MV-4-11 (cell line): ENCODE measurements at places on chromosomes 6 and 20.
A peak's percentile ranks its signal among the peaks of the same experiment; 100 is the strongest.

DNA sequence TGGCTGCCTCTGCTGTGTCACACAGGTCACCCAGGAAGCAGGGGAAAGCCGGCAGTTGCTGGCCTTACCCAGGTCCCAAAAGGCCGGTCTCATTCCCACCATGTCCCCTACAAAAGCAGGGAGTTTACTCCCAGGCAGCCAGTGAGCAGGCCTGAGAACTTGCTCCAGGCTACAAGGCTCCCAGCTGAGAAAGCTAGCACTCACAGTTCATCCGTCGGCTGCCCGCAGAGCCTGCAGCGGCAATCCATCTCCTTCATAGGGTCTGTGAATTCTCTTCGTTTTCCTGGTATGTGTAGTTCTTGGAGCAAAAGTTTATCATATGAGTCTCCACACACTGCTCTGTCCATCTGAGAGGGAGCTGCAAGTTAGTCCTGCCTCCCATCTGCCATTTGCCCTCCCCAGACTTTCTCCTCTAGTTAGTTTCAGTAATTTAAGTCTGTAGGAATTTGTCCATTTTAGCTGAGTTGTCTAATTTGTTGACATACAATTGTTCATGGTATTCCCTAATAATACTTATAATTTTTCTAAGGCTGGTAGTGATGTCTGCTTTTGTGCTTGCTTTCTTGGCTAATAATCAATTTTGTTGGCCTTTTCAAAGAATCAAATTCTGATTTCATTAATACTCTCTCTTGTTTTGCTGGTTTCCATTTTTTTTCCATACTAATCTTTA, 135.6 kb downstream of the MAP3K4 start:
- no peak for DNase-seq

GRCh38 chr6:122180132-122180531, 219.3 kb upstream of the HSF2 start:
- DNase-seq = no peak

DNA sequence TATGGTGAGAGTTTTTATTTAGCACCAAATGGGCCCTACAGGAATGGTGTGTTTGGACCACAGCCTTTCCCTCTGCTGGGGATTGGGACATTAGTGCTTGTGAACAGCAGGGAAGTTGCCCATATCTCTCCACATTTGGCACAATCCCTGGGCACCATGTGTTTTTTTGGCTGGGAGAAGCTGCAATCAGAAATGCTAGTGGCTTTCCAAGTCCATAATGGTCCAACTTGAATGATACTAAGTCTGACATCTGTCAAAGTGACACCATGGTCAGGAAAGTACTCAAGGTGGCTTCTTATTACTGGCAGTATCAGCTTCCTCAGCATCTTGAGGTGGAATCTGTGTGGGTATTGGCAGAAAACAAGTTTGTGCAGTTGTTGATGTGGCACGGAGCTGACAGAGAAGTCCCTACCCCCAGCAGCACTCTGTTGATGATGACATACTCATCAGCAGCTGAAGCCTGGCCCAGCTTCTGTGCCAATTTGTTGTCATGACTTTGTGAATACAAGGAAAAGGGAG, 53.0 kb downstream of the SASH1 start:
- DNase-seq = no peak

- no peak for DNase-seq
These were observed 1231.3 kb downstream of the EPHA7 start for GRCh38 chr6:92188016-92188415.

DNA sequence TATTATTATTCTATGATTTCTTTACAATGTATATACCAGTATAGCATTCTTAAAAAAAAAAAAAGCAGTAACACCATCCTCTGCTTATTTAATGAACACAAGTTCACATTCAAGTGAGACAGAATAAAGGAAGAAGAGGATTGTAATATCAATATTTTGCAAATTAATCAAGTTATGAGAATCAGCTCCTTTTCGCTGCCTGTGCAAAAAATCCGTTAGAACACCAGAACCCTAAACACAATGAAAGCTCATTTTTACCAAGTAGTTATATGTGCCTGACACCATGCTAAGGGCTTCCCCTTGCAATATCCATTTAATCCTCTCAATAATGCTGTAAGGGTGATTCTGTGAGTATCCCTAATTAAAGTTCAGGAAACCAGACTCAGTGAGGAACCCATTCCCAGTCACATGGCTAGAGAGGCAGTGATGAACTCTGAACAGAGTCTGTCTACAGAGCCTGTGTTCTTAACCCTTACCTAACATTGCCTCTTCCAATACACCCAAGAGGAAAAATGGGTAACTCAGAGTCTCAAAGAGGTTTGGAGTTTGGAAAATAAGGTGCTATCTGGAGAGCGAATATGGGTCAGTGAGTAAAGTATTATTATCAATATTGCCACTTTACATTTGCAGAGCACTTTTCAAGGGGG, 66.8 kb downstream of the CDC40 start:
- DNase-seq = no peak

- DNase-seq = no peak
These were observed 12.4 kb downstream of the HTR1B start for GRCh38 chr6:77450924-77451323.

GRCh38 chr6:31157513-31158139, at the start of gene CCHCR1:
CCHCR1 (minus strand) TSS chr6:31157802; CDS start chr6:31157600, 202 bp downstream.
- no peak for DNase-seq

DNA sequence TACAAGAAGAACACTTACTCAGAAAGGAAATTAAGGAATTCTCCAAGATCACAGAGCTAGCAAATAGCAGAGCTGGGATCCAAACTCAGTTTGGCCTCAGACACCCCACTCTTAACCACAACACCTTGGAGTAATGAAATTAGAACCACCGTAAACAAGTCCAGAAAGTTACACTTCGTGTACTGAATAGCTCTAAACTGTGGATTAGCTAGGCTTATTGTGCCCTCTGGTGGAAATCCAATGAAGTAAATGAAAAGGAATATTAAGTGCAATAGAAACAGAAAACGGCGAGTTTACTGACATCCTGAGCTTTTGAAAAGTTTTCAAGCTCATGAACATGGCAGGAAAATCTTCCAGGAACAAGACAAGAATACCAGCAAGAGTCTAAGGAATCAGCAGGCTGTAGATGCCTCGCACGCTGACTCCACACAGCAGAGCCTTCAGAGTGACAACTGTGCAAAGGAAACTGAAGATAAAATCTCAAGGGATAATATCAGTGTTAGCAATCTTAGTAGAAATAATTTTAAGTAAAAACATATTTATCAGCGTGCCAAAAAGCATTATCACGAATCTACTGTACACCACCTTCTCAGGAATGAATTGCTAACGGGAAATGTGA, 34.6 kb downstream of the FBXO5 start:
- peak; percentile 36 for DNase-seq

GRCh38 chr20:2305029-2305428, 9.2 kb downstream of the TGM3 start:
- DNase-seq = no peak

DNA sequence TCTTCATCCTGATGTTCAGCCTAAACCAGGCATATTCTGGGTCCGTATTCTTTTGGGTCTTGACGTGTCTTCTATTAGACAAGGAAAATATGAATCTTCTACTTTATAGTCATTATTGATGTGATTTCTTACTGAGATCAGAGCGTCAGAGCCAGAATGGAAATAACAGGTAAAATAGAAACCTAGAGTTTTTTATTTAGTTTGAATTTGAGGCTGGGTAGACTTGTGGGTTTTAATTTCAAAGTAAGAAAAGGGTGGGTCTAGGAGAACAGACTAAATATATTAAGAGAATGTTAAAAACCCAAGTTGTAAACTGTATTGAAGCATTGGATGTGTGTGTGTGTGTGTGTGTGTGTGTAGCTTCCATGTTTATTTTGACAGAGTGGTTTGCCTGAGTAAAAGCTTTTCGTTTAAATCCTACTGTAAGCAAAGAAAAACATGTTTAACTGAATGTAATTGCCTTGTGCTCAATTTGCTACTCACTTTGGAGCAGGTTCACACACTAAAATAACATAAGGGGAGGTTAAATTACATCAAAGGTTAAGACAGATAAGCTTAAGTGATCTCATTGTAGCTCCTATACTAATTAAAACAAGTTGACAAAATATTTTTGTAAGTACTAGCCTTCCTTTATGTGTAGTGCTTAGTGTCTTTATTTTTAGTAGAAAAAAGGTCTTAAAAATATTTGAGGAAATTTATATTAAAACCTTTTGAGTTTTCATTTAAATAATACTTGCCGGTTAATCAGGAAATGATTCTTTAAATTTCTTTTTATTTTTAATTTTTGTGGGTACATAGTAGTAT, 17.4 kb downstream of the HECA start:
- no peak for DNase-seq

GRCh38 chr6:105235155-105235554, 55.3 kb upstream of the POPDC3 start:
- no peak for DNase-seq

- DNase-seq = no peak
These were observed 43.6 kb downstream of the REPS1 start for GRCh38 chr6:138944412-138944811.

DNA sequence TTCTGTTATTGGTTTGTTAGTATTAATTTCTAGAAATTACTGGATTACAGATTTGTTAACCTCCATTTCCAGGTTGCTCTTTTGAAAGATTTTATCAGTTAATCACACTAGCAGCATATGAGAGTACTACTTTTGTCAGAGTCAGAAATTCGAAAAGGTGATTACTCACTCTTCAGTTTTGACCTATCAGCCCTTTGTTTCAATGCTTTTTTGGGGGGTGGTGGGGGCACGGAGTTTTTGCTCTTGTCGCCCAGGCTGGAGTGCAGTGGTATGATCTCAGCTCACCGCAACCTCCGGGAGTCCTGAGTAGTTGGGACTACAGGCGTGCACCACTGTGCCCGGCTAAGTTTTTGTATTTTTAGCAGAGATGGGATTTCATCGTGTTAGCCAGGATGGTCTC, 149.2 kb downstream of the JARID2 start:
- no peak for DNase-seq

- no peak for DNase-seq
These were observed 264.5 kb downstream of the SOX4 start for GRCh38 chr6:21858076-21858475.

DNA sequence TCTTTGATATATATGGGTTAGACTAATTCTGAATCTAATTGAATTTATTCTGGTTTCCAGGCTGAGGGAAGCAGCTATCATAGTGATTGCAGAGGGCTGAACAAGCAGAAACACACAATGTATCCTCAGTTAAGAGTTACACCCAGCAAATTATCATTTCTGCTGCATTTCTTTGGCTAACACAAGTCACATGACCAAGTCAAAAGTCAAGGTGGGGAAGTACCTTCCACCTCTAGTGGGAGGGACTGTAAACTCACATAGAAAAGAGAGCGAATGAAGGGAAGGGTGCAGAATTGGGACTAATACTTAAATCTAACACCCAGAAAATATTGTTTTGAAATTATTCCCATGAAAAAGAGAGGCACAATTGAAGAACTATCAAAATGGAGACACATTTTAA, 719.7 kb upstream of the MMS22L start:
- no peak for DNase-seq

GRCh38 chr20:44938637-44939036, 21.6 kb downstream of the TOMM34 start:
- DNase-seq = no peak

DNA sequence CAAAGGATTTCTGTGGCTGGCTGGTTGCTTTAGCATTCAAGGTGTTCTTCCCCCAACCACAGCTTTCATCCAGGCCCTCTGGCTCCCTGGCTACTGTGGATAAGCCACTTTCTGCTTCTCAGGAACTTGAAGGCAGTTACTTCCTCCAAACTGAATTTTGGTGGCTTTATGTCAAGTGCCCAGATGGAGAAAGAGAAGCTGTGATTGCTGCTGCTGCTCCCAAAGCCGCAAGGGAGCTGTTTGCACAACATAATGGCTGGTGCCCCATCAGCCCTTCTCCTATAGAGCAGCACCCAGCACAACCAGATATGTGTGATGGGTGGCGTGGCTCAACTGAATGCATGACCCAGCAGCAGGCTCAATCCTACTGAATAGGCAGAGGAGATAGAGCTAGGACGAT, 465.2 kb downstream of the MAFB start:
- no peak for DNase-seq

GRCh38 chr6:151016107-151016506, 150.6 kb downstream of the MTHFD1L start:
- no peak for DNase-seq

- DNase-seq = no peak
These were observed 220.5 kb downstream of the FNDC1 start for GRCh38 chr6:159389695-159390094.

DNA sequence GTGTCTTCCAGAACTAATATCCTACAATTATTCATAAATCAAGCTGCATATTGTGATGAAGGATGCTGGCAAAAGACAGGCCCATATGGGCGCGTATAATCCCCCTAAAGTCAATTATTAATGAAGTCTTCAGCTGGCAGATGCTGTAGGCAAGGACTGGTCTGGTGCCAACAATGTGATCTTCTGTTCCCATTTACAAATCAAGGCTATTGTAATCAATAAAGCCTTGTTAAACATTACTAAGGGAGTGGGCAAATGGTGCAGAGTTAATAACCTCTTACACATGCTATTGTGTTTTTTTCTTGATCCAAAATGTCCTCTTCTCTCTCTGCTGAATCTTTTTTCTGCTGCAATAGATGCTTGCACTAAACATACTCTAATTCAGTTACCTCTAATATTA, 119.0 kb downstream of the ALDH8A1 start:
- DNase-seq = no peak

GRCh38 chr6:167409694-167410093, 84.8 kb downstream of the TTLL2 start:
- no peak for DNase-seq

GRCh38 chr6:100099189-100100074, 105.4 kb upstream of the MCHR2 start:
- peak; percentile 14 for DNase-seq

- DNase-seq = peak; percentile 98
These were observed 16.1 kb upstream of the RIPOR2 start for GRCh38 chr6:24951811-24952299.

GRCh38 chr6:17610835-17611234, 10.7 kb downstream of the FAM8A1 start:
- DNase-seq = no peak

GRCh38 chr6:3340894-3341293, 82.1 kb downstream of the PSMG4 start:
- DNase-seq = no peak

DNA sequence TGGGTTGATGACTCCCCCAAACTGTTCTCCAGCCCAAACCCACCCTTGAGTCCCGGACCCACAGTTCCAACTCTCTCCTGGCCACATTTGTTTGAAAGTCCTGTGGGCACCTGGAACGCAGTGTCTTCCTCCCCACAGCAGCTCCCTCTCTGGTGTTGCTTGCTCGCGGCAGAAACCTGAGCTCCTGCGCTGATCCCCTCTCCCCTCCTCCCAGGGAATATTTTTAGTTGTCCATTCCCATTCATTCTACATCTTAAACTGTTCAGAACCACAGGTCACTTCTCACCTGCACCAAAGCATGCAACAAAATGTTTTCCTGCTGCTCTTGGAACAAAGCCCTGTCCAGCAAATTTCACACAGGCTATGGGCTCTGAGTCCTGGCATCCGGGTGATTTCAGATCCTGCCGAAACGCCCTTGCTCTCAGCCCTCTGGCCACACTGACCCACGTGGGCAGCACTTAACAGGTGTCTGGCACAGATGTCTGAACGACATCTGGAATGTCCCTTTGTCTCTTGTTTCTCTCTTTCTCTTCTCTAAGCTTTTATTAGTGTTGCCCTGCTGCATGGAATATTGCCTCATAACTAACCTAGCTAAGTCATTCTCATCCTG, 27.0 kb upstream of the PMEPA1 start:
- no peak for DNase-seq

- DNase-seq = peak; percentile 8
These were observed 179.1 kb upstream of the EYA4 start for GRCh38 chr6:133062077-133062476.

- DNase-seq = no peak
These were observed 308.9 kb upstream of the JAG1 start for GRCh38 chr20:10982692-10983091.

GRCh38 chr20:21241406-21241805, 61.7 kb upstream of the XRN2 start:
- DNase-seq = no peak
